ENCODE measurements at places on chromosomes 5 and 9.

GRCh38 chr5:58294598-58295305, 165.1 kb downstream of the PLK2 start:
- DNase-seq, result no peak

DNA sequence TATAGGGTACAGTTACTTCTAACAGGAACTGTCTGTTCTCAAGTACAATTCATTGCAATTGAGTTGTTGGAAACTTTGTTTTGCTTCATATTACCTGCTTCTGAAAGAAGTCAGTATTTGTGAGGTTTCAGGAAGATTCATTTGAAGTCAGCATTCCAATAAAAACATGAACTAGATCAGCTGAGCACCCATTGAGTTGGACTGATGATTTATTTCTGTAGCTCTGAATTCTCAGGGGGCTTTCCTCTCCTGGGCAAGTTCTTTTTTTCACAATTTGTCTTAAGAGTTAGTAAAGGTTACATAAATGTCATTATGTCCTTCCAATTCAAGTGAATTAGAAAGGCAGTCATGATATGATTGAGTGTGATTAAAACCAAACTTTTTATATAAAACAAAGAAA, 16.2 kb upstream of the KIF2A start:
- DNase-seq, result no peak

- DNase-seq, result no peak
These were observed 44.7 kb downstream of the CDC14B start for GRCh38 chr9:96574931-96575351.

DNA sequence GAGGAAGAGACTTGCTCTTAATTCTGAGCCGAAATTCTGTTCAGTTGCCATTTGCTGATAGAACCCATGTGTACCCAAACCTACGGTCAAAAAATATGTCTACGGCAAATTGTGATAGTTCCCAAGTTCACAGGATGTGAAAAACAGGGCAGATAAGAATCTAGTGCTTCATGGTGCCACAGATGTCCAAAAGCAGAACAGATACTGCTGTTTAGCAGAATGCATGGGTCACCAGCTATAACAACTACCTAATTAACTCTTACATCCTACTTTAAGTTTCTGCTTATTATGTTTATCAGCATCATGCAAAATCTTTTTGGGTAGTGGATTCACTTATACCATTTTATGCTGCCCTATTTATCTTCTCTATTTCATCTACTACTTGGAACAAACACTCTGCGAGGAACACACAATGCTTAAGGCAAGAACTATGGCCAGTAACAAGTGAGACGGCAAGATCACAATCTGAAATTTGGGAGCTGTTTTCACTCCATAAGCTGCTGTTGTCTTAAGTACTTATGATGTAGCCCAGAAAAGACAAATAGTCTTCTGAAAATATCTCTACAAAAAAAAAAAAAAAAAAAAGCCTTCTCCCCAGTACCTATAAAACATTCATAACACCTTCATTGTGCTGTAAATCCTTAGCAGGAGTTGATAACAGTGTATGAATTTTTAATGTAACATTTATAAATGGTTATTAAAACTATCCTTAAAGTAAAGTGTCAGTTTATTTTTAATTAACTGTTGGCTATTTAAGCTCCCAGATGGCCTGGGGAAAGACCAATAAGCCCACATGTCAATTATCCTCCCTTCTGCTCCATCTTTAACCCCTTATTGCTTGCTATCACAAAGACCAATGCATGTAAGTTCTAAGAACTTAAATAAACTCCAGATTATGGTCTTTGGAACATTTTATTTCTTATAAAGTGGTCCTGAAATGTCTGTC, 232.3 kb downstream of the TLR4 start:
- no peak for DNase-seq

GRCh38 chr9:119905724-119906123, 536.5 kb upstream of the BRINP1 start:
- DNase-seq, result no peak

DNA sequence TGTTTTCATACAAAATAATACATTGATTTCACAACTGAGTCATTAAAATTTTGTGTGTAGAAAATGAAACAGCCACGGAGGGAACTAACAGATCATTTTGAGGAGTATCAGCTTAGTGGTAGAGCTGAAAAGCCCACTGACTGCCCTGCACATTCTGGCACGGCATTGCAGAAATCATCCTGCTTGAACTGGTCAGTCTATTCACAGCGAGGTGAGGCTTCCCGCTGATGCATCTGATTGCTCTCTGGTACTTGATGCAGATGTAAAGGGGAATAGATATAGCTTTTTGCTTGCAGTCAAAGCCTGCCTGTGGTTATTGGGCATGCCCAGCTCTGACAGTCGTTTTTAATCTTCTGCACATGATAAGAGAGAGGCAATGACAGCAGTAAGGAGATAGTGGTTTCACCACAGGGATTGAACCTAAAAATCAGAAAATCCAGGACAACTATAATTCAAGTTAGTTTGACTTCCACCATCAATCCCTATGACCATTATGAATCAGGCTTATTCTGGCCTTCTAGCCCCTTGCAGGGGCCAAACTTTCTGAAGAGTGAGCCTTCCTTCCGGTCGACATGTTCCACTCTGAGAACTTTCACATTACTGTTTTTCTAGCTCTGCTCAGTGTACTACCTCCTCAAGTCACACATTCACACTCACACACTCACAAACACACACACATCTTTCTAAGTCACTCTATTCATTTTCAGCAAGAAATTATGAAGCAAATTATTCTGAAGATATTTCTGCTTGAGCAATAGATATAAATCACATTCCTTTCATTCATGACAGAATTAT, 782.8 kb upstream of the NUDT12 start:
- DNase-seq, result no peak

DNA sequence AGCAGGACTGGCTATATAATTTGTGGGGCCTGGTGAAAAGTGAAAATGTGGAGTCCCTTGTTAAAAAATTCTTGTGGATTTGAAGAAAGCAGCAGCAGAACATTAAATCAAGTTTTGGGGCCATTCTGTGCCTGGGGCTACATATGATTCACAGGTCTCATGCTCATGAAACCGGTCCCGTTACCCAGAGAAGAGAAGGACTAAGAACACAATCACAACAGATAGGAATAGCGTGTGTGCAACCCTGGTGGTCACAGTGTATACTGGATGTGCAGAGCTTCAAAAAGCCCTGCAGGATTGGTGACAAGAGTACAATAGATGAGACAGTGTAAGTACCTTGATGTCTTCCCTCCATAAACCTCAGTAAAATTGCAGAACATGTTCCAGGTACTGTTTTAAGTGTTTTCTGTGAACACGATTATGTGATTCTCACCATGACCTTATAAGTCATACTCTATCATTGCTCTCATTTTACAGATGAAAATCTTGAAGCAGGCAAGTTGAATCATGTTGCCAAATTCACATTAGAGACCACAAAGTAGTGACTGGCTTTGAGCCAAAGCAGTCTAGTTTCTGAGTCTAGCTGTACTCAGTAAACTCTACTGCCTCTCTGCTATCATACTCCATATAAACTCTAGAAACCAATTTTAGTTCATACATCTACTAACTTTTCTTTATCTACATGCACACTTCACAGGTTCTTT, 636.5 kb downstream of the TAF11L14 start:
- no peak for DNase-seq

DNA sequence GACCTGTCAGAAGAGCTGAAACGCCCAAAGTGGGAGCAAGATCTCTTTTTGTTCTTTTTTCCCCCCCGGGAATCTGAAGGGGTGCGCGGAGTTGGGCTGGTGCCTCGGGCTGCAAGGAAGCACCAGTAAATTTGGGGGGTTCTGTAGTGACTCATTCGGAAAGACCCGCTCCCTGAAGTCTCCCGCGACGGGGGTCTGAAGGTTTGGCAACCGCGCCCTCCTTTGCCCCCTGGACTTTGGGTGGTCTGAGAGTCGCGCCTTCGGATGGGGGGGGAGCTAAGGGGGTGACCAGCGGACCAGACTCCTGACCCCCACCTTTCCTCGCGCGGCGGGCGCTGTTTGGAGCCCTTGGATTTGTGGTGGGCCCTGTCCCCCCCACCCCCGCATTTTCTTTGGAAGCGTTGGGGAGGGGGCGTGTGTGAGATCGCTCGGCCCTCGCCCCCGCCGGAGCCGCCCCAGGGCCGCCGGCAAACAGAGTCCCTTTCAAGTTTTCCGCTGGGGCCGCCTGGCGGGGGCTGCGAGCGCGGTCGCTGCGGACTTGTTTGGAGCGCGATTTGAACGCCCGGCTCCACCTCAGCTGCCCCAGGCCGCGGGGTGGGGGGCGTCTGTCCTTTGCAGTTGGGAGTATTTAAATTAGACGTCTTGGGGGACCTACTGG, 2.0 kb downstream of the CXXC5 start:
- DNase-seq, result no peak

- DNase-seq, result no peak
These were observed 35.0 kb downstream of the LRRTM2 start for GRCh38 chr5:138840103-138840502.

DNA sequence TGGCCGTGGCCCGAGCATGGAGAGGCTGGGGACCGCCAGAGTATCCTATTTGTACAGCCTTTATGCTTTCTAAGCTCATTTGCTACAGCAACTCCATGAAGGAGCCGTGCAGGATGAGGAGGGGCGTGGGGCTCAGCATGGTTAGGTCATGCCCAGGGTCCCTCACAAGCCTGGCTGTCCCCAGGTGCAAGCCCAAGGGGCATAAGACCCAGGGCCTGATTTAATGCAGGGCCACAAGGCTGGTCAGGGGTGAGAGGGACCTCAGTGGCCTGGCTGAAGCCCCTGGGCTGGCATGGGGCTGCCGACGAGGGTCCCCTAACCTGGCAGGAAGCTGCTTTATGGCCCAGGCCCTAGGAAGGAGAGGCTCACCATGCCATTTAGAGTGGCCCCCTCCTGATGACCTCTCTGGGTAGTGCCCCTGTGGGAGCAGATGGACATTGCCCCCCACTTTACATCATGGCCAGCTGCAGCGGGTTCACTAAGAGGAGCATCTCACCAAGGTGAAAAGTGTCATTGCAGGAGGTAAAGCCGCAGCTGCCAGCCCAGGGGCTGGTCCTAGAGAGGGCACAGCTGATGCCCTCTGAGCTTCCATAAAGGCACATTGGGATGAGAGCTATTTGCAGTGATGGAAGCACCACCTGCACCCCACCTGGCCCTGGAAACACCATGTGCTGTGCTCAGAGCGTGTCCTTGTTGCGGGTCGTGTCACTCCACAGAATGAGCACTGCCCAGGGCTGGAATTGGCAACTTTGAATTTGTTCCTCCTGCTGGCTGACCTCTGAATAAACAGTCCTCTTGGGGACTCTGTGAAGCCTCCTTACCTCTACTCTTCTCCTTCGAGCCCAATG, 58.9 kb downstream of the ZNF618 start:
- DNase-seq, result no peak

DNA sequence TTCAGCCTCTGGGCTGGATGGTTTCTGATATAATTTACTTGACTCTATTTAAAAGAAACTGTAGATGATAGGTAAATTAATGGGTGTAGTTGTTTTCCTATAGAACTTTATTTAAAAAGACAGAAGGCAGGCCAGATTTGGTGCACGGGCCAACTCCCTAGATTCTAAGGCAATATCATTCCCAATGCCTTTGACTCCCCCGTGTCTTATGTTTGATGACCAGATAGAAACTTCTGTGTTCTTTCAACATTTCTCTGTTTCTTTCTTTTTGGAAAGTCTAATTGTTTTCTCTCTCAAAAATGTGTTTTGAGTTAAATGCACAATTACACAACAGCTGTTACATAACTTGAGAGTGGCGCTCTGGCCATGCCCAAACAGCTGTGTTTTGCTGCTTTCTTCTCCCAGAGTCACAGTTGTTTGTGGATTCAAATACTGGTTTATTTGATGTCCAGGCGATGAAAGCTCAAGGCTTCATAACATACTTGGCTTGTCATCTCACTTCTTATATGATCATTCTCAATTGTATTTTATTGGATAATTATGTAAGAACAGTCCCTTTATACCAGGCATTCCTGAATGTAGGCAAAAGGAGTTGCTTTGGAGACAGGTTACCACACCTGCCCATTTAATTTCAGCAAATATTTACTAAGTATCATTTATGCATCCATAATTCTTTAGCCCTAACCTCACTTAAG, 1.7 kb upstream of the ALDH1A1 start:
- DNase-seq, result no peak

DNA sequence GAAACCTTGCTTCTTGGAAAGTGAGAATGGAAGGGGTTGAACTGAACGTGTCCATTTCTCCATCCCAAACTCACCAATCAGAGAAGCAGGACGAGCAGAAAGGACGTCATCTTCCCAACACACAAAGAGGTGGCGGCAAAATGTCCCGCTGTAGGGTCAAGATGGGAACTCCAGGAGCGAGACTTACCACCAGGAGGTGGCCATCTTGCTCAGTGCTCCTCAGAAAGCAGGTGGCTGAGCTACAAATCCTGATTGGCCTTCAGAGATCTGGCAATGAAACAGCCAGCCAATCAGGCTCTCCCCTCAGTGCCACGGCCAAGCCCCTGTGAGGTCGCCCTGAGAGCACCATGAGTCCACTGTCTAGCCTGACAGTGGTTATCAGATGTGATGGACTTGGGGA, 259.0 kb downstream of the NDUFS4 start:
- DNase-seq, result no peak

DNA sequence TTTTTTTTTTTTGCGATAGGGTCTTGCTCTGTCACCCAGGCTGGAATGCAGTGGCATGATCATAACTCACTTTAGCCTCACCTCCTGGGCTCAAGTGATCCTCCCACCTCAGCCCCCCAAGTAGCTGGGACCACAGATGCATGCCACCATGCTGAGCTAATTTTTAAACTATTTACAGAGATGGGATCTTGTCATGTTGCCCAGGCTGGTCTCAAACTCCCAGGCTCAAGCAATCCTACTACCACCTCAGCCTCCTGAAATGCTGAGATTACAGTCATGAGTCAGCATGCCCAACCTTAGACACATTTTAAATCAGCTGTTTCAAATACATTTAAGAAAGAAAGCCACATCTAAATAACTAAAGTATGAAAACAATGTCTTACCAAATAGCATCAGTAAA, 439.0 kb downstream of the EBF1 start:
- DNase-seq, result no peak

- no peak for DNase-seq
These were observed 39.0 kb upstream of the ICE1 start for GRCh38 chr5:5383461-5383860.

- no peak for DNase-seq
These were observed 84.9 kb downstream of the RGS3 start for GRCh38 chr9:113548221-113549041.

GRCh38 chr9:124312290-124313265, 54.8 kb downstream of the NEK6 start:
- no peak for DNase-seq

DNA sequence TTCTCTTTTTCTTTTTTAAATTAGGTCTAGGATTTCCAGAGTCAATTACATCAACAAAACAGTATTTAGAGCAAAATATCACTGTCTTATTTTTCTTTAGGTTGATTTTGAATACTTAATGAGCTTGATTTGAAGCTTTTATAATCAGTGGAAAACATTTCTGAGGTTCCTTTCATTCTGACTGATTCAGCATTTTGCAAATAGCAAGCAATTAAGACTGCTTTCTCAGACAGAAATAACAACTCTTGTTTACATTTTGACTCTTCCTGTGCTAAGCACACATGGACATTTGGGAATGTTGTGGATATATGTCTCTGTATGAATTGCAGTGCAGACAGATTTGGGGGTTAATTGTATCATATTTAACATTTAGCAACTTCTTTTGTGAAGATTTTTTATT, 22.2 kb upstream of the MCCC2 start:
- DNase-seq, result no peak

GRCh38 chr5:108016101-108016500, 345.4 kb upstream of the EFNA5 start:
- DNase-seq, result no peak

GRCh38 chr5:110634475-110634874, 92.0 kb downstream of the TMEM232 start:
- no peak for DNase-seq

- no peak for DNase-seq
These were observed 268.9 kb downstream of the ENC1 start for GRCh38 chr5:74371621-74372020.

Measured in activated naive CD4-positive, alpha-beta T cell (primary cell).